ENCODE measurements at places on chromosomes 2 and 18.

GRCh38 chr2:238131761-238132462, 6.6 kb upstream of the KLHL30 start:
- DNase-seq, result no peak

GRCh38 chr18:58619596-58619930, 9.3 kb downstream of the ALPK2 start:
- no peak for DNase-seq

- DNase-seq, result no peak
These were observed 219.6 kb downstream of the PRKCE start for GRCh38 chr2:45871025-45871424.

DNA sequence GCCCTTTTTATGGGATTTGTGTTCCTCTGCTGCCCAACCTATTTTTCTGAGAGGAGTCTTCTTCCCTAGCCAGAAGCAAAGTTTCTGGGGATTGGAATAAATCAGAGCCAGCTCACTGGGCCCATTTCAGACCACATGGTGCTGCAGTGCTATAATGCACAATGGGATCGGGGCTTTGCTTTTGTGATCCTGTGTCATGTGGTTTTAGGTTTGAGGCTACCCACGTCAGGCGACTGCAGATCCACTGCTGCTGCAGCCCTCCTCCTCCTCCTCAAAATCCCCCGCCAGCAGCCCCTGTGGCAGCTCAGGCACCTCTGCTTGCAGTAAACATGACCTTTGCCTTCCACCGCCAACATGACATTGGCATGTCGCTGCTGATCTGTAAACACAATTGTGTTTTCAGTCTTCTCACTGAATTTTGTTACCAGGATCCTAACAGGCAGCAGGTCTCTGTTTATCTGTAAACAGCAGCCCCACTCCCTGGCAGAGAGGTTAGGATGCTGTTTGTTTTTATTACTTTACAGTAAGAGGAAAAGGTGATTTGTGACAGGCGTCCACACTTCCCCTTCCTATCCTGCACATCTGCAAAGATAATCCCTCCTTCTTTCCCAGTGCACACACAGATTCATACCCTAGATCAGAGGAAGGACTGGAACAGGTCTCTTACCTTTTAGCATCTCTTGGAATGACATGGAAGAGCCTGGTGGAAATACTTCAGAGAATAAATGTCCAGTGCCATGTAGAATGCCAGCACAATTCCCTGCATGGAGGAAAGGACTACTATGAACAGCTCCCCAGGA, 130.8 kb downstream of the FOXI3 start:
- no peak for DNase-seq

- no peak for DNase-seq
These were observed 17.0 kb downstream of the TMEM177 start for GRCh38 chr2:119696005-119696404.

DNA sequence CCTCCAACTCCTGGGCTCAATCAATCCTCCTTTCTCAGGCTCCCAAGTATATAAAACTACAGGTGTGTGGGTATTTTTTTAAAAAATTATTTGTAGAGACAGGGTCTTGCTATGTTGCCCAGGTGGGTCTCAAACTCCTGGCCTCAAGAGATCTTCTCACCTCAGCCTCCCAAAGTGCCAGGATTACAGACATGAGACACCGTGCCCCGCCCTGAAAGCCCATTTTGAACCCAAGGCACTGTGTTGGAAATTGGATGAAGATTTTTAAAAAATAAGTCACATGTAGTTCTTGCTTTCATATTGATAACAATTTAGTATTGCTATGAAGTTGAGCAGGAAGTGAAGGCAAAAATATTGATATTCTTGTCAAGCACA, 472.5 kb upstream of the TNP1 start:
- no peak for DNase-seq

DNA sequence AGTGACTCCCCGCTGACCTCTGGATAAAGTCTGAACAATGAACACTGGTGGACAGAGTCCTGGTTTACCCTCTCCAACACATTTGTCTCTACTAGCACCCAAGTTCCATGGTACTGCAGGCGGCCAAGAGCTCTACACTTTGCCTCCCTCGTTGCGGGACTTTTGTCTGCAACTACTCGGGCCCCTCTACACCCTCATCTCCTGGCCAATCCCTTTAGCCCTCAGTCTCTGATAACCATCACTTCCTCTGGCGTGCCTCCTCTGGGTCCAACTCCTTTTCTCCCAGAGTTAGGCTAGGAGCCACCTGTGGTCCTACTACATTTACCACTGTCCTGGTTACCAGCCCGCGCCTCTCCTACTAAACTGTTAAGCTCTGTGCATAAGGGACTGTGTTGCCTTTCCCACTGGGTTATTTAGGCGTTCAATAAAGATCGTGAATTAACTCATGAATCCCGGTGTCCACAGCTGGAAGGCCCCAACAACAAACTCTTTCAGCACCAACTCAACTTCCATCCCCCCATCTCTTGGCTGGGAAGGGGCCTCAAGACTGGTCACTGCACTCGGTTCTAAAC, 757 bp downstream of the HDHD2 start:
- peak; percentile 48 for DNase-seq

DNA sequence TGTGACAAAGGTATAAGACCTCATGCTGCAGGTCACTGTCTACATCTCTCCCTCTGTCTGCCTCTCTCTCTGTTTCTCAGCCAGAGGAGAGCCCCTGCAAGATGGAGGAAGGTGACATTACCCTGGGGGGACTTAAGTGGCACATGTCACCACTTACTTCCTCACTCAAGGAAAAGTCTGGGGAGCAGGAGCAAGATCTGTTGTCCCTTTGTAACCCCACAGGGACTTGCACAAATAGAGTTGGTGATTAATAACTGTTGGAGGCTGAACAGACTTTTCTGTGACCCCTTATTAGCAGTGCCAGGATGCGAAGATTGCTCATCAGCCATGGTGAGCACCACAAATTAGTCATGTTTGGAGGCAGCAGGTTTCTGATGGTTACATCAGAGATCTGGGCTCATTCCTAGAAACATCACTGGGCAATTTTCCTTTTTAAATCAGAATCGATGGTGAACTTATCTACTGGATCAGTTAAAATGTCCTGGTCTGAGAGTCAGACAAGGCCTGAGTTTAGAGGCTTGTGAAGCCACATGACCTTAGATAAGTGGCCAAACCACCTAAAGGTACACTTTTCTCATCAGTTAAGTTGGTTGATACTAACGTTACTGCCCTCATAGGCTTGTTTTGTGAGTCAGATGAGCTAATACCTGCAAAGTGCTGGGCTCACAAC, 81.2 kb upstream of the LTBP1 start:
- DNase-seq, result no peak

- no peak for DNase-seq
These were observed 95.5 kb downstream of the RDH14 start for GRCh38 chr2:18464913-18465312.

GRCh38 chr2:127050803-127051115, 56.2 kb downstream of the BIN1 start:
- no peak for DNase-seq

- DNase-seq, result peak; percentile 72
These were observed 49.3 kb downstream of the GREB1 start for GRCh38 chr2:11582862-11583752.
